T-helper 2 cell (primary cell): ENCODE measurements at places on chromosomes 5 and 9.

GRCh38 chr5:147436596-147436995 lies 73.3 kb downstream of the DPYSL3 start:
- no peak for DNase-seq

DNA sequence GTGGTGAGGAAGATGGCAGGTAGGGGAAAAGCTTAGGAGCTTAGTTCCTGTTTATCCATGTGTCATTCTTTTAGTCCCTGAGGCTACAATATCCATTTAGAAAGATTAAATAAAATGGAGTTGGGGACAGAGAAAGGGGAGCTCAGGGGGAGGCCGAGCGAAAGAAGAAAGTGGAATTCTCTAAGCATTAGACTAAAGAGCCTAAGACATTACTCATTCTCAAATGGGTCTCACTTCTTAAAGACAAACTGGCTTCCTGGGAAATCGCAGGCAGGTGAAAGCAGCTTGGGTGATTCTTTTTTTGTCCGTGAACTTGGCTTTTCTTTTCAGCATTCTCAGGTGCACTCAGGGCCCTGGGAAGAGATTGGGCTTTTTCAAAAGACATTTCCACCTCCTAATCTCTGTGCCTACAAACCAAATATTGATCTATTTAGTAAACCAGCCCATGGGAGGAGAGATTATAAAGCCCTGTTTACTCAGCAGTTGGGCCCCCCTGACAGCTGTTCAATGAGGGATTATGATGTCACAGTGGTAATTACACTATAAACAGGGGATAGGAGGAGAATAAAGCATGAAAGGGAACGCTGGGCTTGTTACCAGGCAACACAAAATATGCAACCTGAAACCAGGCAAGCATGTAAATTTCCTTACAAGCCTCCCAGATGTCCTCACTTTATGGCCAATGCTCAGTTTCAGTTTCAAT lies 584.0 kb downstream of the ACTL7B start:
- no peak for DNase-seq

DNA sequence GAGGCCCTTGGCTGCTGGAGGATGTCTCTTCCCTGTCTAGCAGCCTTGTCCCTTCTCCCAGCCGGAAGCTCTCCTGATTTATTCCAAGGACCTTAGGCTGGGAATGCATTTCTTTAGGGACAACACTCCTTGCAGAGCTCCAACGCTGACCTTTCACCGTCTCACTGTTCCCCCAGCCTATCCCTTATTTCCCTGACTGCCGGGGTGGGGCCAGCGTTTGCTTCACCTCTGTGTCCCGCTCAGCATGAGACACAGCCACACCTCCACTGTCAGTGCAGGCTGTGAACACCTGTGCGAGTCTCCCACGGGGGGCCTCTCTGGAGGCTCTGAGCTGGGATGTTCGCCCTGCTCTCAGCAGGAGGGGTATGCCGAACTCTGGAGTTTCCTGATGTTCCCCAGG lies 106.2 kb upstream of the FCN2 start:
- DNase-seq = no peak

DNA sequence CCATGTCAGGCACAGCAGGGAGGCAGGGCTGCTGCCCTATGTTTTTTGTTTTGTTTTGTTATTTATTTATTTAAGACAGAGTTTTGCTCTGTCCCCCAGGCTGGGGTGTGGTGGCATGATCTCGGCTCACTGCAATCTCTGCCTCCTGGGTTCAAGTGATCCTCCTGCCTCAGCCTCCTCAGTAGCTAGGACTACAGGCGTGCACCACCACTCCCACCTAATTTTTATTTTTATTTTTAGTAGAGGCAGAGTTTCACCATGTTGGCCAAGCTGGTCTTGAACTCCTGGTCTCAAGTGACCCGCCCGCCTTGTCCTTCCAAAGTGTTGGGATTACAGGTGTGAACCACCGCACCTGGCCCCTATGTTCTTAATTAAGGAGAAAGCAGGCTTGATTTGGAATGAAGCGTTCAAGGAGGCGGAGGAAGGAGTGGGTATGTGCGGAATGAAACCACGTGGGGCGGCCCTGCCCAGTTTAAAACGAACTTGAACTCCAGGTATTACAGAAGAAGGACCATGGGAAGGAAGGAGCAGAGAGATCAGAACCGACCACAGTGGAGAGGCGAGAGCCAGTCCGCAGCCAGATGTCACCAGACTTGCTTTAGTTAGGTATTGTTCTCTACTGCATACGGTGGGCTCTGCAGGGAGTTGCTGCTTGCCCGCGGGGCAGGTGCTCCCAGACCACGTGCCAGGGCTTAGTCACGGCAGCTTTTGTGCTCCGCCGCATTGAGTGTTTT lies 34.9 kb upstream of the EPB41L4B start:
- DNase-seq = no peak

GRCh38 chr5:144028058-144028457 lies 142.4 kb downstream of the YIPF5 start:
- DNase-seq = no peak

- no peak for DNase-seq
Measured at GRCh38 chr9:13570068-13570974, 290.8 kb upstream of the MPDZ start.
